Osteocyte (in vitro differentiated cells): ENCODE measurements at places on chromosomes 7 and 10. TPM values are rescaled to one million over a fixed set of nuclear protein-coding genes. Genes with fewer than 3 reads are reported as not detected.

DNA sequence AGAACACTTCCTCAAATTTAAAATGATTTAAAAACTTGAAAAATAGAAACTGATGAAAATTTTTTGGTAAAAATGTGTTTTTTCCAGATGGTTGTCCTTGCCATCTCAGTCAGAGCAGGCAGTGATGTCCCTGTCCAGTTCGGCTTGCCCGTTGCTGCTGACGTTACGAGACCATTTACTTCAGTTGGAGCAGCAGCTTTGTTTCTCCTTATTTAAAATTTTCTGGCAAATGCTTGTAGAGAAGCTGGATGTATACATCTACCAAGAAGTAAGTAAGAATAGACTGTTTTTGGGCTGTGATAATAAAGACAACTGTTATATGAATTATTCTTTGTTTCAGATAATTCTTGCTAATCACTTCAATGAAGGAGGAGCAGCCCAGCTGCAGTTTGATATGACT, 16.1 kb downstream of the EFCAB10 start:
- peaks cover 31% of the 10 kb centered on the region for H3K36me3 ChIP-seq
- no peak overlapping the region for H3K4me3 ChIP-seq
- no peaks in the 10 kb centered on the region for H3K4me1 ChIP-seq
- DNase-seq, result no peak

GRCh38 chr10:84632866-84633265, 304.5 kb downstream of the CCSER2 start:
- no peaks in the 10 kb centered on the region for H3K36me3 ChIP-seq
- no peak for DNase-seq
- H3K27me3 ChIP-seq, result no peaks in the 10 kb centered on the region
- no peak overlapping the region for H3K4me3 ChIP-seq

The UPK3B gene
- 1.5 and 2.2 TPM in 2 replicates for total RNA-seq

- peaks cover 6% of the 10 kb centered on the region for H3K36me3 ChIP-seq
- no peaks in the 10 kb centered on the region for H3K27me3 ChIP-seq
- H3K27ac ChIP-seq, result no peak overlapping the region
- DNase-seq, result no peak
Measured at GRCh38 chr10:27680691-27681605, 64.7 kb downstream of the MKX start.

DNA sequence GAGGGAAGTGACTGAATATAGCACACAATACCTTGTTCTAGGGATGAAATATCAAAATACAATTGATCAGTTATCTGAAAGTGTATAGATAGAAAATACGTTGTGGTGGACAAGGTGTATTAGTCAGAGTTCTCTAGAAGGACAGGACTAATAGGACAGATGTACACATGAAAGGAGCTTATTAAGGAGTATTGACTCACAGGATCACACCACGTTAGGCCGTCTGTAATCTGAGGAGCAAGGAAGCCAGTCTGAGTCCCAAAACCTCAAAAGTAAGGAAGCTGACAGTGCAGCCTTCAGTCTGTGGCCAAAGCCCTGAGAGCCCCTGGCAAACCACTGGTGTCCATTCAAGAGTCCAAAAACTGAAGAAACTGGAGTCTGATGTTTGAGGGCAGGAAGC, 406.1 kb downstream of the MDFIC start:
- no peak overlapping the region for H3K4me3 ChIP-seq
- no peaks in the 10 kb centered on the region for H3K27me3 ChIP-seq
- H3K27ac ChIP-seq, result no peak overlapping the region
- no peaks in the 10 kb centered on the region for H3K36me3 ChIP-seq
- no peaks in the 10 kb centered on the region for H3K4me1 ChIP-seq

DNA sequence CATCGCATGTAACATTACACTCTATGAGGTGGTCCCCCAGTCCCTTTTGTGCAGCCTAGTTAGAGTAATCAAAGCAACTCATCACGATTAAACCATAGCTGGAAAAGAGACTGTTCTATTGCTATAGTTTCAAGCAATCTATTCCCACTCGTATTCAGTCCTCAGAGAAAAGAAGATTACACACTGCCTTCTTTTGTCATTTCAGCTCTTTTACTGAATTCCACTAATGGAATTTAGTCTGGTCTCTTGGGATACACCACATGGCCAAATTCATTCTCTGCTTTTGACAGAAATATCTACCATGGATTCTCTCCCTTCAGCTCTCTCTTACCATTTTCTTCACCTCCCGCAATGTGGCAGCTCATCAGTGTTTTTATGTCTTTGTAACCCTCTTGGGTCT, 108.9 kb upstream of the HDAC9 start:
- no peaks in the 10 kb centered on the region for H3K36me3 ChIP-seq
- DNase-seq, result no peak
- H3K4me3 ChIP-seq, result no peak overlapping the region
- no peak overlapping the region for H3K27ac ChIP-seq

The ARHGEF35 gene
- 1.1 and 1.8 TPM in 2 replicates for total RNA-seq

The RBM20 gene
- total RNA-seq, result 1.6 and 2.3 TPM in 2 replicates

The C7orf57 gene
- total RNA-seq, result not detected in 2 replicates

- no peak overlapping the region for H3K4me3 ChIP-seq
- H3K27me3 ChIP-seq, result no peaks in the 10 kb centered on the region
- DNase-seq, result no peak
- no peaks in the 10 kb centered on the region for H3K4me1 ChIP-seq
- no peaks in the 10 kb centered on the region for H3K36me3 ChIP-seq
Measured at GRCh38 chr7:31488562-31489203, 25.2 kb upstream of the ITPRID1 start.

The BTBD16 gene
- not detected in 2 replicates for total RNA-seq

DNA sequence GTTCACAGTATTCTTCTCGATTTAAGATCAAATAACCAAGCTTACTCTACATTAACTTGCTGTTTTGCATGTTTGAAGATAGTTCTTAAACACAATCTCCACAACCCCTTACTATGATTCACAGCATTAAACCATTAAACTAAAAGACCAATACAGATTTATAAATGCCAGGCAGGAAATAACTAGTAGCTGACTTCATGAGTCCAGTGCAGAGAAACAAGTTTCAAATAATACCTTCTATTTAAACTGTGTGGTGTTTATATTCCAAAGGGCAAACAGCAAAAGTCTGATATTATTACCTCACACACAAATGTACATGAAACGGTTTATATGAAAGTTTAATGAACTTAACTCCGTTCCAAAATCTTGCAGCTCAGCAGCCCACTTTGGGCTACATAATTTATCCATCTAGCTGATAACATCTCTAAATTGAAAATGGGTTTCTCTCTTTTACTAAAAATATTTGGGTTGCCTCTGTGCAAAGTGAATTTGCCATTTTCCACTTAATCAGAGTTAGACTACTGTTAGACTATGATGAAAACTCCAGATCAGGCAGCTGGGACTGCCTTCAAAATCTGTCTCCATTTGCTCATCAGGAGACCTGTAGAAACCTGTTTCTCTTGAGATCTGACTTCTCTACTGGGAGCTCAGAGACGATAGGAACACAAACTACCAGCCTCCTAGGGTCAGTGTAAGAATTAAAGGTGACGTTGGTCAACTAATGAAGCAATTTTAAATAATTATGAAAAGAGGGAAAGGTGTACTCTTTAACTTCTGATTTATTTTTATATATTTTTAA, 287.3 kb downstream of the FZD1 start:
- H3K27me3 ChIP-seq, result peaks cover 9% of the 10 kb centered on the region
- no peak overlapping the region for H3K4me3 ChIP-seq
- no peaks in the 10 kb centered on the region for H3K36me3 ChIP-seq
- DNase-seq, result no peak

GRCh38 chr10:44771233-44771995, 139.7 kb upstream of the TMEM72 start:
- H3K27ac ChIP-seq, result no peak overlapping the region
- no peak for DNase-seq
- H3K4me3 ChIP-seq, result no peak overlapping the region
- H3K27me3 ChIP-seq, result no peaks in the 10 kb centered on the region
- peaks cover 3% of the 10 kb centered on the region for H3K4me1 ChIP-seq

DNA sequence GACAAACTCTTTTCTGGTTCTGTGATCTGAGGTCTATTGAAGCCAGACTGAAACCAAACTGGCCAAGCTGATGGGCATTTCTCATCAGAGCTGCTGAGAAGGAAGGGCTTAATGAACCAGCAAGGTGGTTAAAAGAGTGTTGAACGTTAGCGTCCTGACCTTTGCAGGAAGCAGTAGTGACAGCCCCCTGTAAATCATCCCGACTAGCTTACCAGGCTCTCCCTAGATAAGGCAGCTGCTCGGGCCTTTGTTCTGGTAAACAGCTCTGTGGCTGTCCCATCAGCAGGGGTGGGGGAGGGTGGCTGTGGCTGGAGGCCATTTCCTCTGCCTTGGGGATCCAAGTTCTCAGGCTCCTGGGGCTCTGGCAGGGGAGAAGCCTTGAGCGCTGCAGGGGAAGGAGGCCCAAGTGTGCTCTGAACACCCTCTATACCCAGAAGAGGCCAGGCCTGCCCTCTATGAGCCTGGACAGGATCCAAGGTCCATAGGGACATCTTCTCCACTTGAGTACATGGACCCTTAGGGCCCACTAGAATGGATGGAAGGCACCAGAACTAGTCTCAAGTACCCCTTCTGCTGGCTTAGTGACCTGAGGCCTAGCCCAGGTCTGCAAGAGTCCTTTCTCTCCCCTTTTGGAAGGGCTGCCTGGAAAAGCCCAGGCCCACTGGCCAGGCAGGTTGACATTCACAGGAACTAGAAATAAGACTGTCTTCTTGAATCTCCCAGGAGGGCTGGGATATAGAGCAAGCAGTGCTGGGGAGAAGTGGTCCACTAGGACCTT, 134.6 kb downstream of the ARHGAP22 start:
- peak; percentile 71 for DNase-seq
- peaks cover 2% of the 10 kb centered on the region for H3K4me1 ChIP-seq
- no peaks in the 10 kb centered on the region for H3K27me3 ChIP-seq
- H3K36me3 ChIP-seq, result no peaks in the 10 kb centered on the region
- no peak overlapping the region for H3K27ac ChIP-seq

DNA sequence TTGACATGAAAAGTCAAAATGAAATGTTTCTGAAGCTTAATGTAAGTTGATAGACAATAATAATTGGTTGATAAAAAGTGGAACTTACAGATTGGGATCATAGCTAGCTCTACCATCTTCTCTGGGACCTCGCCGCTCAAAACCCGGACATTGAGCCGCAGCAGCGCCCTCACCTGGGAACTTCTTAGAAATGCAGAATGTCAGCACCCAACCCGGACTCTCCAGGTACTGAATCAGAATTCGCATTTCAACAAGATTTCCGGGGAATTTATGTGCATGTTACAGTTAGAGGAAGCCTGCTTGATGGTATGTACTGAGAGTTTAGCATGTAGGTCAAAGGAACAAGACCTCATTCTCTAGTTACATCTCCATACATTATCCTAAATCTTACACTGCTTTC, 36.7 kb upstream of the ABLIM1 start:
- DNase-seq, result no peak
- peaks cover 2% of the 10 kb centered on the region for H3K36me3 ChIP-seq
- H3K4me3 ChIP-seq, result no peak overlapping the region

- H3K4me1 ChIP-seq, result peaks cover 37% of the 10 kb centered on the region
- H3K27me3 ChIP-seq, result no peaks in the 10 kb centered on the region
- H3K36me3 ChIP-seq, result peaks cover 2% of the 10 kb centered on the region
Measured at GRCh38 chr7:28169230-28169629, 11.4 kb downstream of the JAZF1 start.

DNA sequence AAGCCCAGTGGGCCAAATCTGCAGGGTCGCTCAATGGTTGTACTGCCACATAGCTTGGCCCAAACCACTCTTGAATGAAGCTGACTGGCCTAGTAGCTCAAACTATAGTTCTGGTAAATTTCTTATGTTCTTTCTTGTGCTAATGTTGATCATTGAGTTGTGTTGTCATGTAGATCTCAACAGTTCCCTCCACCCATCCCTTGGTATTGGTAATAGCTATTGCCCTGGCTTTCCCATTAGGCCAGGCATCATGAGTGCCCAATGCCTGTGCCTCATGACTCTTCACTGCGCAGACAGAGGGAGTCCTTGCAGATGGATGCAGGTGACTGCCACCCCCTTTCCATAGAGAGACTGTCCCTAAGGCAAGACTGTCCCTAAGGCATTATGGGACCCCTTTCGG, 988.4 kb downstream of the KCNMA1 start:
- DNase-seq, result no peak
- peaks cover 3% of the 10 kb centered on the region for H3K36me3 ChIP-seq
- H3K27ac ChIP-seq, result peak overlapping the region; percentile 52
- peaks cover 13% of the 10 kb centered on the region for H3K4me1 ChIP-seq
- no peaks in the 10 kb centered on the region for H3K27me3 ChIP-seq

GRCh38 chr7:82413237-82413636, 30.3 kb downstream of the CACNA2D1 start:
- H3K4me3 ChIP-seq, result no peak overlapping the region
- no peaks in the 10 kb centered on the region for H3K36me3 ChIP-seq
- no peak for DNase-seq
- peaks cover 1% of the 10 kb centered on the region for H3K4me1 ChIP-seq
- H3K27me3 ChIP-seq, result no peaks in the 10 kb centered on the region
